HAP-1 (cell line): ENCODE measurements at places on chromosomes 3 and 15.
A peak's percentile ranks its signal among the peaks of the same experiment; 100 is the strongest.

- DNase-seq: no peak
These were observed 140.0 kb upstream of the UBE2E1 start for GRCh38 chr3:23665741-23666140.

DNA sequence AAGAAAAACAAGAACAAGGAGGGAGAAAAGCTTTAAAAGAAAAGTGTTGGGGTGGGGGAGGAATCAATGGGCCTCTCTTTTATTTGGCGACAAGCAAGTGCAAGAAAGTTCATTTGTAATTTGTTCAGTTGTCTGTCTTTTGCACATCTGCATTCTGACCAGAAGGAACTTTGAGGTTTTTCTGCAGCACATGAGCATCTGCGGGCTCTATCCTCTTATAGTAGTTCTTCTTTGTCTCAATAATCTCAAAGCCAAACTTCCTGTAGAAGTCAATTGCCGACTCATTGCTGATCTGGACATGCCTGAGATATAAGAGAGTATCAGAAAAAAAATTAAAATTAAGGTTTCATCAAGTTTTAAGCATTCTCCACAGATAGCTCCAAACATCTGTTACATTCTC, 24.4 kb downstream of the NAA50 start:
- no peak for DNase-seq

GRCh38 chr15:46646490-46646889, 1011.7 kb downstream of the SQOR start:
- DNase-seq: no peak

- peak; percentile 43 for DNase-seq
These were observed 32.1 kb downstream of the KIF9 start for GRCh38 chr3:47250309-47251060.

GRCh38 chr3:43872901-43873300, 182.2 kb downstream of the ABHD5 start:
- no peak for DNase-seq

GRCh38 chr3:58897646-58898045, 152.2 kb downstream of the CFAP20DC start:
- no peak for DNase-seq

- DNase-seq: no peak
These were observed 78.8 kb downstream of the MCF2L2 start for GRCh38 chr3:183349421-183350157.

GRCh38 chr15:85955501-85956391, 123.9 kb upstream of the AGBL1 start:
- no peak for DNase-seq

DNA sequence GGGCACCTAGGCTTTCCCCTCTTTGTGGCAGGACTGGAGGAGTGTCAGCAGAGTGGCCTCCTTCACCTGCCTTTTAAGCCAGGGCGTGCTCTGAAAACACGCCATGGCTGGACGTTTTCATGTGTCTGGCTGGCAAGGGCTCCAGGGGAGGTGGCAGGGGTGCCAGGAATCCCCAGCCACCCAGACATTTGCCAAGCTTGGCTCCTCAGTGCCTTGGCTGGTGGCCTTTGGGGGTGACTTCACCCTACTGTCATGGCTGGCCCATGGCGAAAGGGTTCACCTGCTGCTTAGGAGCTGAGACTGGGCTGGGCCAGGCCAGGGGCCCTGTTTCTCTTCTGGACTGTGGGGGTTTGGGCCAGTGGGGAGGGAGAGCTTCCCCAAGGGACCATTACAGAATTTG, 17.6 kb downstream of the KLF13 start:
- no peak for DNase-seq

- DNase-seq: no peak
These were observed 44.7 kb downstream of the CEP70 start for GRCh38 chr3:138549179-138549977.

DNA sequence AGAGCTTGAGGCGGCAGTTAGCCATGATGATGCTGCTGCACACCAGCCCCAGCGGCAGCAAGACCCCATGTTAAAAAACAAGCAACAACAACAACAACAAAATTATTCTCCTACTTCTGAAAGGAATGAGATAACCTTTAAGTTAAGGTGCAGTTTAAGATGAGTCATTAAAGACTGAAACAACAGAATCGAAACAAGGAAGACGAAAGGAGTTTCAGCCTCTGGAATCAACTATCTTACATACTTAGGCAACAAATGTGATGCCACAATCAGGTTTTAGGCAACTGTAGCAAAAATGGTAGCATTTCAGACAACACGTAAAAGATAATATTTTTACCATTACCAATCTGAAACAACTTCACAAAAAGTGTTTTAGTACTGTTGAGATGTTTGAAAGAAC, 12.2 kb downstream of the SCAANT1 start:
- no peak for DNase-seq

- DNase-seq: no peak
These were observed 31.7 kb downstream of the SLCO2A1 start for GRCh38 chr3:133997871-133998635.

DNA sequence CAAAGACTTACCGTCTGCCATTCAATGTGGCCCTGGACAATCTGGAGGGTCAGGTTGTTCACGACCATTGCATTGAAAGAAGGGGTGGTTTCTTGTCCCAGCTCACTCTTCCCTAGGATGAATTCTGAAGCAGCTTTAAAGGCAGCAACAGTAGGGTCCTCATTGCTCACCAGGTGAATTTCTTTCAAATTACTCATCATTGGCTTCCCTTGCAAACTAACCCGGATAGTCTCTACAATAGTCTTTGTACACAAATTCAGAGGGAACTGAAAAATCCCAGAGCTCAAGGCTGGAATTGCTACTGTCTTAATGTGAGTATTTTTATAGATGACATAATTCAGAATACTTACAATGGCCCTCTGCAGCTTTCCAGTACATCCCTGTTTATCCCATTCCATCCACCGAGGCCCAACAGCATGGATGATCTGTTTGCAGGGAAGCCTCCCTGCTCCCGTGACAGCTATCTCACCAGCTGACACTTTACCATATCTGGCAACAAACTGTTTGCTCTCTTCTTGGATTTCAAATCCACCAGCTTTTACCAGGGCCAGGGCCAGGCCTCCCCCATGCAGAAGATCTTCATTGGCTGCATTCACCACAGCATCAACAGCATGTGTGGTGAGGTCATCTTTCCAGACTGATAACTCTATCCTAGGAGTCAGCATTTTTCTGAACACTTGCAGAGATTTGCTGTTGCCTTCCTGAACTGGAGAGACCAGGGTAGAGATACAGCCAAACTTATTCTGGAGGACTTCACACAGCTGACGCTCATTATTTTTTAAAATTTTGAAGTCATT, 8.6 kb downstream of the PARP9 start:
- no peak for DNase-seq

DNA sequence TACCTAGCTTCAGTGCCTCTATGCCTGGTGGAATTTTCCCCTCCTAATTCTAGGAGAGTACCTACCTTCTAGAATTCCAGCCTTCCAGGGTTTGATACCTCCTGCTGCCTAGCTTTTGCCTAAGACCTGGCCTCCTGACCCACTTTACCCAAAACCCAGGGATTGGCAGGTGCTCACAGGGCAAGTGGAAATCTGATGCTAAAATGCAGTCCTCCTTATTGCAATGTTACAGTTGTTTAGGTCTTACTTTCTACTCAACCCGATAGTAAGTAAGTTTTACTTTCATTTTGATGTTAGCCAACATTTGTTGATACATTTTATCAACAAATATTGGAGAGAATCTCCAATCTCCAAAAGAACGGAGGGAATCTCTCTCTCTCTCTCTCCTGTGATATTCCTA, 275.9 kb downstream of the DOCK3 start:
- DNase-seq: no peak

DNA sequence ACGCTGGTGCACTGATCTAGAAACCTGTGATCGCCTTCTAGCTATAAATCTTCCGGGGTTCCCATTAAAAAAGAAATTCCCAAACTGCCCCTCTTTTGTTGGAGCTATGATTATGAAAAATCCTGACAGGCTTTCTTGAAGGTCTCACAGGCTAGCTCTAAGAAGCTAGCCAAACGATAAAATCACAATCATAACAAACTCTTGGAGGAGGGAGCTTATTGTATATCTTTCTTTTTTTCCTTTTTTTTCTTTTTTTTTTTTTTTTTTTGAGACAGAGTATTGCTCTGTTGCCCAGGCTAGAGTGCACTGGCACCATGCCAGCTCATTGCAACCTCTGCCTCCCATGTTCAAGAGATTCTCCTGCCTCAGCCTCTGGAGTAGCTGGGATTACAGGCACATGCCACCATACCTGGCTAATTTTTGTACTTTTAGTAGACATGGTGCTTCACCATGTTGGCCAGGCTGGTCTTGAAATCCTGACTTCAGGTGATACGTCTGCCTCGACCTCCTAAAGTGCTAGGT, 72.0 kb downstream of the MYO1E start:
- DNase-seq: no peak

DNA sequence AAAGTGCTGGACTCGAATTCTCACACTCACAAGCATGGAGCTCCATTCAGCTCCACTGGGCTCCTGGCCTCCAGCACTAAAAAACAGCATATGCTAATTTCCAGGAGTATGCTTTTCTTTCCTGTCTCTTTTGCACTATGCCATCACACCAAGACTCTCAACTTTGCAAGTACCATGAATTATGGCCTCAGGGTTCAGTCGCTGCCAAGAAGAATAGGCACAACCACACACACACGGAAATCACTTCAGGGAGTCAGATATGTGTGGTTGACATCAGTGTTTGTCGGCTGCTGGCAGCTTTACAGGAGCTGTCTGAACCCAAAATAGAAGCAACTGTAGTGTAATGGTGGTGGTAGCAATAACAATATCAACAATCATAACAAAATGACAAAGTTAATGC, 305.0 kb upstream of the SLCO3A1 start:
- no peak for DNase-seq

GRCh38 chr3:182682263-182683241, 110.8 kb upstream of the ATP11B start:
- DNase-seq: peak; percentile 80

DNA sequence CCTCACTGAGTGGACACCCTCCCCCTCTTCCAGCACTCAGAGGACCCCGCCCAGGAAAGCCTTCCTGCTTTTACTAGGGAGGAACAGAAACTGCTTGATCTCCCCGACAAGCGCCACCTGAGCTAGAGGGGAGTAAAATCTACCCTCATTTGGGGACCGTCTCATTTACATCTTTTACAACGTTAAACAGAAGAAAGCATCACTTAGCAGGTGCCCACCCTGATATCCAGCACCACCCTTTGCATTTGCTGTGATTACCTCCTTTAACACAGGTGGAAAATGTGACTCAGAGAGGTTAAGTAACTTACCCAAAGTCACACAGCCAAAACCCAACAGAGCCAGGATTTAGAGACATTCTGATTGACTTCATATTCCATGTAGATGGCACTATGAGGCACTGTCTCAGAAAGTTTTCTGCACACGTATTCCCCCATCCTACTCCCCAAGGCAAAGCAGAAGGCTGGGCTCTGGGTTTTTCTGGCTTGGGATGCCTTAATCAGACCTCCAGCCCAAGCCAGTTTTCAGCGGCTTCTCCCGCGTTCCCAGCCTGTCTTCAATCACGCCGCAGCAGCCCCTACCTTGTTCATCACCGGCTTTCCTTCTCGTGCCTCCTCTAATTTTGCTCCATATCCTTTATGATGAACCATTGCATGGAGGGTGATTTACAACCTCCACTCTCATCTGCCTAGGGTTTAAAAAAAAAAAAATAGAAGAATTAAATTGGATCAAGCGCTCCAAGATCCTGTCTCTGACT, 314.6 kb upstream of the PROK2 start:
- no peak for DNase-seq

- DNase-seq: no peak
These were observed 57.5 kb upstream of the SETMAR start for GRCh38 chr3:4245671-4246070.
